RPMI8226 (cell line): ENCODE measurements at places on chromosomes 16 and 17.

DNA sequence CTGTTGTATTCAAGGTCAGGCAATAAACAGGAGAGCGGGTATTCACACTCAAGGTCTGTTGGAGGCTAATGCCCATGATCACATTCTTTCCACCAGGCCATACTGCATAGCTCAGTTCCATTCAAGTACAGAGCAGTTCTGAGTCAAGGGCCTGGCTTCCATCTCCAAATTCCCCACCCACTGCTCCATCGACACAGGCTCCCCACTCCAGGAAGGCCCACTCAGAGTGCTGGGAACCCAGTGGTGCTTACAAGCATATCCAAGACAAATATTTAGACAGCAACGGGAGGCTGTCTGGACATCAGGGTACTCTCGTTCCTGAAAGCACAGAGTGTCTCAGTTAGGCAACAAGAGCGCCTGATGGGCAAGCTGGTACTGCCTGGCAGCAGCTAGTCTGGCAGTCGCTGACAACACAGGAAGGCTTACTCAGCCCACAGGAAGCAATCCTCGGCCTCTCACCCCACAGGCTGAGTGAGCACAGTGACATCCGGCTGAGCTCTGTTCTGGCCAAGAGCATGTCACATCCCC, 40.9 kb downstream of the RFFL start:
- DNase-seq = no peak

GRCh38 chr16:89272631-89273030, 55.1 kb downstream of the ZNF778 start:
- DNase-seq = no peak

GRCh38 chr16:11393861-11394592, 48.8 kb downstream of the RMI2 start:
- no peak for DNase-seq

DNA sequence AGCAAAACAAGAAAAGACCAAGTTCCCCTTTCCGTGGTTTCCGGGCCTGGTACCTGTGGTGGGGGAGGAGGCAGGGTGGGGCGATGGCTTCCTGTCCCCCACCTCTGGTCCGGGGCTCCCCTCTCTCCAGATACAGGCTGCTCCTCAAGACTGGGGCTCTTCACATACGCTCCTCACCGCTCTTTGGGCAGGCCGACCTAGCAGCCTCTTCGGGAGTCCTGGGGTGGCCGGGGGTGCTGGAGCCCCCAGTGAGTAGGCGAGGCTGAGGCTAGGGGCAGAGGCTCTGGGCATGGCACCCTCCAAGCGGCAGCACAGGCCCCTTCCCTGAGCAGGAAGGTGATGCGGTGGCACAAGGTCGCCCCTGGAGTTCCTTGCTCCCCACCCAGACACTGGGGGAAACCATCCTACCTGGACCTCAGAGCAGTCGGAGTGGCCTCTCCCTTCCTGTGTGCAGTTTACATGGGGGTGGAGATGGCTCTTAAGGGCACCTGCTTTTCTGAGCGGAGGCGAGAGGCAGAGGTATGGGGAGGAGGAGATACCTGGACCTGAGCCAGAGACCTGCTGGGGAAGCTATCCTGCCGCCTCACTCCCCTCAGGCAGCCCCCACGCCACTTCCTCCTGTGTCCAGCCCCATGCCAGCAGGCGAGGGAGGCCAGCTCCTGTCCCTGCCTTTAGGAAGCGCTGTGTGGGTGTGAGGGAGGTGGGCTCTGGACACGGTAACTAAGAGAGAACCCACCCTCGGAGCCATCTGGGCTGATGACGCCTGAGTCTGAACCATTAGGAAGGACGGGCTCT, 891 bp downstream of the CORO1A start:
- peak; percentile 98 for DNase-seq

- no peak for DNase-seq
These were observed 51.7 kb downstream of the GRIN2A start for GRCh38 chr16:10130538-10130937.

GRCh38 chr16:29198231-29198630, 208.3 kb downstream of the NPIPB11 start:
- DNase-seq = no peak

GRCh38 chr17:74923538-74924249, 379 bp upstream of the OTOP2 start:
- DNase-seq = peak; percentile 76

DNA sequence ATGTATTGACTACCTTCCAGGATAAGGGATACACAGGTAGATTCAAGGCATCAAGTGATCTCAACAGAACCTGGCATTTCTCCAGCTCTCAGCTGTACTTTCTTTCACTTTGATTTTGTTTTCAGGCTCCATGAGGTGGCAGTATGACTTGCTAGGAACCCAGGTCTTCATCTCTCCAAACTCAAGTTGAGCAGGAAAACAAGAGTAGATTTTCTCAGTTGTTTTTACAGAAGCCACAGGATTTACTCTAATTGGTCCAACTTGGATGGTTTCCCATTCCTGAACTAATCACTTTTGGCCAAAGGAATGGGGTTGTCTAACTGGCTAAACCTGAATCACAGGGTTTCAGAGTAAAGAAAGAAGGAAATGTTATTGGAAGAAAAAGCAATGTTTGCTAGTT, 146.6 kb downstream of the TRIM37 start:
- DNase-seq = peak; percentile 69

DNA sequence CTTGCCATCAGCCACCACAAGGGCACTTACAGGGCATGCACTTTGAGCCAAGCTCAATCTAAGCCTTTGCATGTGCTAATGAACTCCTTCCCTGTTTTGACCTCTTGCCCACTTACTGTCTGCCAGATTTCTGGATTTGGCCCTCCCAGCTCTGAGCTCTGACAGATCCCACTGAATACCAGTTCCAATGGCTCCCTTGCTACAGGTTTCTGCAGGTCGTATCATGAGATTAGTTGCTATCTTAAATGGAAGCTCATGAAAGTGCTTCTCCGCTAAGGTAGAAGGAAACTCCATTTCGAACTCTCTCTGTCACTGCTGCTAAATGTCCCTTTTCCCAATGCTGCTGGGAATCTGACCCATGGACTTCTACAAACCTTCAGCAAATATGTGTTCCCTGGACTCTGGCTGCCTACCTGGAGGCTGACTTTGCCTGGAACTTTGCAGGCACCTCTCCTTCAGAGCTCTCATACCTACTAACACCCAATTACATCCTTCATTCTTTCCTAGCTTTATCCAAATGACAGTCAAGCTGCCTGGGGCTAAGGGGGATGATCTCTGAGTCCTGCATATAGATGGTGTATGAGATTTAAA, 23.5 kb upstream of the TOB1 start:
- no peak for DNase-seq

GRCh38 chr17:29445844-29446243, 55.7 kb downstream of the TAOK1 start:
- no peak for DNase-seq

DNA sequence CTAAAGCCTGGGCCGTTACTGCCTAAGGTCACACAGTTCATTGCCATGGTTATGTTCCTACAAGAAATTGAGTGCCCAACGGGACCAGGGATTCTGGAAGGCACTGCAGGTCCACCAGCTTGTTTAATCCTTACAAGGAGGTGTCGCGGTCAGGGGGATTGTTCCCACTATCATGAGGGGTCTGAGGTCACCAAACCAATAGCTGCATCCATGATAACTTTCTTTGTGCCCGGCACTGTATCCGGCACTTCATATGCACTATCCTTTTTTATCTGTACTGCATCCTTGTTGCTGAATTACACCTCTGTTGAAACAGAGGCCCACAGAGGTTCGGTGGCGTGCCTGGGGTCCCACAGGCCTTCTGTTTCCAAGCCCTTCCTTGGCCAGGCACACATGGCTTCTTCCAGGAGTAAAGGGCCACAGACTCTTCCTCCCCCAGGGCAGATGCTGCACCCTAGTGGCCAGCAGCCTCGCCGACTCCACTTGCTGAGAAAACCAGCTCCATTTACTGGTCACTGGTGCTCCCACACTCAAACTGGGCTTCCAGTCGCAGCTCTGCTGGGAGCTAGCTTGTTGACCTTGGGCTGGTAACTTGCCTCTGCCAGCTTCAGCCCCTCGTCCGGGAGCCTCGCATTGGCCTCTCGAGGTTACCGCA, 82.0 kb upstream of the PLCG2 start:
- peak; percentile 46 for DNase-seq

GRCh38 chr16:72827866-72828265, 220.1 kb downstream of the ZFHX3 start:
- DNase-seq = no peak

DNA sequence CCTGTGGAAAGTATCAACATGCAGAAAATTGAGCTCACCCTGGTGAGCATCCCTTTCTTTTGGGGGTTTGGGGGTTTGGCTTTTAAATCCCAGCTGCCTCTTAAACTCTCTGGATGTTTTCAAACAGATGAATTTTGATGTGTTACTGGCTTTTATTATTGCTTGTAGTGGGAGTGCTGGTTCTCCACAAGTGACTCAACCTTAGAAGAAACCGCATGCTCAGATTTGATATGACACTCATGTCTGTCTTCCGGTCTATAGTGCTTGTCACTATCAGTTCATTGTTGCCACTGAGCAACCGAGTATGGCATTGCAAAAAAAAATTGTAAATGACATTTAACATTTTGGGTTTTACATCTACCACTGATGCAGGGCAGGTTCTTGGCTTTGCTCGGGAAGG, 104.5 kb downstream of the HS3ST4 start:
- DNase-seq = no peak

GRCh38 chr17:75010683-75011400, 1.6 kb upstream of the MRPL58 start:
- peak; percentile 16 for DNase-seq

DNA sequence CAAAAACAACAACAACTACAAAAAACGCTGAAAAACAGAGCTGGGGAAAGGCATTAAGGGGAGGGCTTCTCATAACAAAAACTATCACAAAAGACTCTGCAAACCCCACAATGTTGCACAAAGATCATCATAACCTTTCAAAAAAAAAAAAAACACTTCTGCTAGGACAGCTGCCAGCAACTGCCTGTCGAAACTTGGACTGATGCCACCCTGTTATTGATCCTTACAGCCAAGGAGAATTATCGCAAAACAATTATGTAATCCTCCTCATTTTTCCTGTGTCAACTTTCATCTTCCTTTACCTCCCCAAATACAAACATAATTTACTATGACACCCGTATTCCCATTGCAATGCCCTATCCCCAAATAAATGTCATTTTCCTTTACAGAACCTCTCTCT, 9.3 kb downstream of the CCDC40 start:
- DNase-seq = no peak

GRCh38 chr17:8555062-8555461, 75.5 kb downstream of the MYH10 start:
- no peak for DNase-seq

DNA sequence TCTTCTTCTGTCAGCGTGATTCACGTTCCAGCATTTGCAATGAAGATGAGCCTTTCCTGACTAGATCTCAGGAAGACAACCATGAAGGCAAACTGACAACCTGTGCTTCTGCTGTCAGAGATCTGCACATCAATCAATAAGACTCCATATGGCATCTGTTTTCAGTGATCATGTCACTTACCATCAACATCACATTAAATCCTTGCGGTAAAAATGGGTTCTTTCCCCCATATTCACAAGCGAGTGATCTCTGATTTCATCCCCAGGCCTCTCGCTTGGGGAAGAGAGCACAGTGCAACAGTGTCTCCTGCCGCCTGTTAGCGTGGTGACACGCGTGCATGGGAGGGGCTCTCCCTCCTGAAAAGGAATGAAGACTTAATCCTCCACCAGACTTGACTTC, 11.1 kb downstream of the NACA2 start:
- no peak for DNase-seq

DNA sequence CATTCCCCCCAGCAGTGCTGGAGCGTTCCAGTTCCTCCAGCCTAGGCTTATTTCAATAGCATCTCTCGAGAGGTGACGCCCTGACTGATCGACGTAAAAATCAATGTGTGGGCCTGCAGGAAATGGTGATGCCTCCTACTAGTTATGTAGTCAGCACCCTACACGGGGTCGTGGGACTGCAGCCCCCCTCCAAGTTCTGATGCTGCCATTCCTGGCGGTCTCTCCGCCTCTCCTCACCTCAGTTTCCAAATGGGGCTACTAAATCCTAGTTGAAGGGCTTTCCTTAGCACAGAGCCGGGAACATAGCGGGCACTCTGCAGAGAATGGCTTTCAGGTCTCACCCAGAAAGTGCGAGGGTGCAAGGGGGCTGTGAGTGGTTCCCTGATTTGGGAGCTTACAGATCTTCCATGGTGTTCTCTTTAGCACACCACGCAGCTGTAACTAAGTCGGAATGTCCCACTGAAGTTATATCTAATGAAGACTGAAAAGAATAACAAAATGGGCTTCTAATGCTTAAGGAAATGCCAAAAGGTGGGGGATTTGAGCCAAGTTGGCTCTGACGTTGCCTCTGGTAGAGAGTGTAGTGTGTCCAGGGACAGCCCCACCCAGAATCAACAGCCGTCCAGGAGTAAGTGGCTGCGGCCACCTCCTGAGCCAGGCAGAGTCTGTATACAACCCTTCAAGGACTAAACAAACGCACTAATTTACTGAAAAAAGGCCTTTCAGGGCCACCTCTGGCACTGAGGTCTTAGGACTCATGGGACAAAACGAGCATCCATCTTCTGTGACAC, 299.7 kb upstream of the FOXF1 start:
- DNase-seq = no peak

GRCh38 chr16:3878610-3879009, 1.9 kb downstream of the CREBBP start:
- no peak for DNase-seq

- DNase-seq = no peak
These were observed 403.8 kb downstream of the SHISA9 start for GRCh38 chr16:13305019-13305755.

DNA sequence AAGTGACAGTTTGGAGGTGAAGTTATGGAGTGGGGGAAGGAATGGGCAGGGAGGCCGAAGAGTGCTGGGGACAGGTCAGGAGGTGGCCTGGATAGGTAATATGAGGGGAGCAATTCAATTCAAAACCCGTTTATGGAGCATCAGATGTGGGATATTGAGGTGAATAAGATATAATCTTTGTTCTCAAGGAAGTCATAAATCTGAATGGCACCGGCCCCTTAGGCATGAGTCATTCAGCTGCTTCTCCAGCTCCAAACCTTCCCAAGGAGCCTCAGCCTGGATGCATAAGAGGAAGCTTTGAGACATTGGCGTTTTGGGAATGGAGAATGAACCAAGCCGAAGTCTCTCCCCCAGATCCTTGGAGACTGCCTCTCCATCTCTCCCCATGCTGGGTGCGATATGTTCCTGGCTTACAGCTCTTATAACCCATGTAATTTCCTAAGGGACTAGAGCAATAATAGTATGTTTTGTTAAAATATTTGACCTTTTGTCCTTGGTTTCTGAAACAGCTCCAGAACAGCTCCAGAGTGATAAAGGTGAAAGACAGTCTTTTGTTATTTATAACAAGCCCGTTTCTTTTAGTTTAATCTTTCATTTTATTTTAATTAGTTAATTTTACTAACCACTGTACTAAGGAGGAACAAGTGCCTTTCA, 1.7 kb downstream of the TUBG2 start:
- DNase-seq = no peak
